ENCODE measurements at places on chromosomes 5 and 9. TPM values are rescaled to one million over a fixed set of nuclear protein-coding genes. Genes with fewer than 3 reads are reported as not detected.

DNA sequence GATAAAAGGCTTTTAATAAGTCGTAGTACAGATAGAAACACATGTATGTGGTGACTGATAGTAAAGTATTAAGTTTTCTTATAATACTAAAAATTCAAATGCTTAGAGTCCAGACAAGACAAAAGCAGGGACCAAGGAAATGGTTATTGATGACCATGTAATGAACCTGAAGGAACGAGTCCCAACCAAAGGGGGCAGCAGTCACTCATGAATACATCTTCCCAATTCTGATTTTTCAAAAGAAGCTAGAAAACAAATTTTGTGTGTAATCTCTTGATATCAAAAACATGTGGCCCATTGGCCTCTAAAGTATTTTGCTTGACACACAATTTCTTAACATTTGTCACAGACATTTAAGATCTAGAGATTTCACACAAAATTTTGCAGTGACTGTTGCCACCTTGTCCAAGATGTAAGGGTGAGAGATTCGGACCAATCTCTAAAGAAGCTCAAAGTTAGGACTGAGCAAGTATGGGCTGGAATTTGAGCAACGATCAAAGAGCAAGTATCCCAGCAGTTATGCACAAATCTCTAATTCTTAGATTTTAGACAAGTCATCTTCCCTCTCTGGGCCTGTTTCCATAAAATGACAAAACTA, 66.8 kb downstream of the ARL15 start:
- no peak overlapping the region for H3K27ac ChIP-seq
- peak; percentile 25 for DNase-seq
- no peaks in the 10 kb centered on the region for H3K36me3 ChIP-seq
- H3K4me3 ChIP-seq = no peak overlapping the region

- no peaks in the 10 kb centered on the region for H3K27me3 ChIP-seq
- no peak for DNase-seq
- H3K27ac ChIP-seq = no peak overlapping the region
- no peaks in the 10 kb centered on the region for H3K4me1 ChIP-seq
- no peak overlapping the region for H3K4me3 ChIP-seq
These were observed 1176.7 kb upstream of the CDH9 start for GRCh38 chr5:28215091-28215490.

DNA sequence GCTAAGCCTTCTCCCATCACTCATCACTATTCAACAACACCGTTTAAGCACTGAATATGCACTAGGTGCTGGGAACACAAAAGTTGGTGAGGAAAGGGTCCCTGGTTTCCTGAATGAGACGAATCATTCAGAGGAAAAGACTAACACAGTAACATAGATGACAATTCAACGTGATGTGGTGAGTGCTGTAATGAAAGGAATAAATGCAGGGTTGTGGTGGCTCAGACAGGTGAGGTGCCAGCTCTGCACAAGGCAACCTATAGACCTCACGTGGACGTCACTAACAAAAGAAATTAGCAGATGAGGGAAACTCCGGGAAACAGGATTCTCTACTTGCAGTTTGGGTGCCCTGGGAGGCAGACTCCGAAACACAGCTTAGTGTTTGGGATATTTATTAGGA, 40.0 kb upstream of the ERBIN start:
- H3K4me1 ChIP-seq = no peaks in the 10 kb centered on the region
- no peak overlapping the region for H3K4me3 ChIP-seq
- DNase-seq = no peak
- H3K27me3 ChIP-seq = no peaks in the 10 kb centered on the region
- no peaks in the 10 kb centered on the region for H3K36me3 ChIP-seq
- no peak overlapping the region for H3K27ac ChIP-seq

PCDHB4 gene
- 1.3 TPM for total RNA-seq
